Central memory CD4-positive, alpha-beta T cell (primary cell): ENCODE measurements at places on chromosomes 11 and 22.

- DNase-seq: no peak
Measured at GRCh38 chr11:111379602-111380136, 594 bp upstream of the POU2AF1 start.

GRCh38 chr11:113182288-113182687, 132.1 kb upstream of the TTC12 start:
- no peak for DNase-seq

GRCh38 chr11:128906185-128907050, 15.3 kb downstream of the KCNJ5 start:
- DNase-seq: no peak

GRCh38 chr22:25375683-25376082, 156.2 kb downstream of the CRYBB2 start:
- DNase-seq: no peak

- no peak for DNase-seq
Measured at GRCh38 chr11:118715837-118716260, 36.4 kb upstream of the TREH start.

GRCh38 chr22:45268167-45268957, 16.4 kb upstream of the UPK3A start:
- DNase-seq: no peak
